NCI-H2081 treated with DMSO at 0.1 percent for 48 hours (cell line): ENCODE measurements at places on chromosomes 11 and 22.

DNA sequence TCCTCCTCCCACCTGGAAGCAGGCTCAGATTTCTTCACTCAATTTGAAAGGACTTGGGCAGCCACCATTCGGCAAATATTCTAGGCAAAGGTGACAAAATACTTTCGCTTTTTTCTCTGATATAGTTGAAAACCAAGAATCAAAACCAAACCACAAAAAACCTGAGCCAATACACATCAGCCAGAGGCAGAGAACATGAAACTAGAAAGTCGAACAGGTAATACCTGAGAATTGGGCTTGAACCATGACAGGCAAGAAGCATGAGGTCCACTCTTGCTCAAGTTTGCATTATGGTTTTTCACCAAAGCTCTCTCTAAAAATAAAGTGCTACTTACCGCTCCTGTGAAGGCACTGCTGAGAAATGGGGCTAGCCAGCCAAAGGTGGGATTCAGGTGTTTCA lies 26.2 kb upstream of the LDLRAD3 start:
- DNase-seq = no peak

- no peak for DNase-seq
Observed at GRCh38 chr11:65503949-65504673, 5.3 kb downstream of the MALAT1 start.

DNA sequence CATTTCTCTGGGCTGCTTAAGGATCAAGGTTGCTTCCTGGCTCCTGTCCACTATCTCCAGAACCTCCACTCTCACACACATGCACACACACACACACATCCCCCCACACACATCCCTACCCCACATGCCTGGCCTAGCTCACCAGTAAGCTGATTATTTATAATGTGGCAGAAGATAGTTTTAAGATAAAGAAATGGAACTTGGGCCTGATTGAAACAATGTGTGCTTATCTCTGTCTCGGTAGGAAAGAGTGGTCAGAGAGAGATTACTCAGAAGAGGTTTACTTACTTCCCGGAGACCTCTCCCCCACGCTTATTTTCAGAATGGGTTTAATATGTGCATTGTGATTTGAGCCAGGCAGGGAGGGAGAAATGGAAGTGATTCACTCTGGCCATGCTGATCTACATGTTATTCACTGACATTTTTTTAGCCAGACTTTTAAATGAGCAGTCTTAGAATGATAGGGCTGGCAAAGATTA lies 422.4 kb downstream of the TENM4 start:
- no peak for DNase-seq

- DNase-seq = no peak
Observed at GRCh38 chr22:19755722-19756287, 4.8 kb upstream of the TBX1 start.

GRCh38 chr11:33160136-33160535 lies 1.1 kb downstream of the CSTF3 start:
- no peak for DNase-seq

- DNase-seq = no peak
Observed at GRCh38 chr11:118438314-118438931, 2.1 kb downstream of the KMT2A start.
